AG09319 (cell line): ENCODE measurements at places on chromosomes 2 and 18.

DNA sequence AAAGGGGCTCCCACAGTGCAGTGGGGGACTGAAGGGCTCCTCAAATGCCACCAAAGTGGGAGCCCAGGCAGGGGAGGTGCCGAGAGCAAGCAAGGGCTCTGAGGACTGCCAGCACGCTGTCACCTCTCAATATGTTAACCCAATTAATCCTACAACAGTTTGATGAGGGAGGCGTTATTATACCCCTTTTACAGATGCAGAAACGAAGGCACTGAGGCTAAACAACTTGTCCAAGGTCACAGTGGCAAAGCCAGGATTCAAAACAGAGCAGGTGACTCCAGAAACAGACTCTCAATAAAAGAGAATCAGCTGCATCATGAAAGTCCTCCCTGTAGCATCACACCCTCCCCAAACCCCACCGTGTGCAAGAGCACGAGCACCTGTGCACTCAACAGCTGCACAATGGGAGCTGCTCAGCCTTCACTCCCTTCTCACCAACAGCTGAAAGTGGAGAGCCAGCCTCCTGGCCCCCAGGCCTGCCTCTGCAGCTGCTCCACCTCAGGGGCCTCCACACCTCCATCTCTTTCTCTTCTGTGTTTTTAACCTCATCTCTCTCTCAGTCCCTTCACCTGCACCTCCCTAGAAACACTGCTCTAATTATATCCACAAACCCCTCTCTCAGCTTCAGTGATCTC is 8.1 kb downstream of the NPC1 start:
- no peak for DNase-seq

DNA sequence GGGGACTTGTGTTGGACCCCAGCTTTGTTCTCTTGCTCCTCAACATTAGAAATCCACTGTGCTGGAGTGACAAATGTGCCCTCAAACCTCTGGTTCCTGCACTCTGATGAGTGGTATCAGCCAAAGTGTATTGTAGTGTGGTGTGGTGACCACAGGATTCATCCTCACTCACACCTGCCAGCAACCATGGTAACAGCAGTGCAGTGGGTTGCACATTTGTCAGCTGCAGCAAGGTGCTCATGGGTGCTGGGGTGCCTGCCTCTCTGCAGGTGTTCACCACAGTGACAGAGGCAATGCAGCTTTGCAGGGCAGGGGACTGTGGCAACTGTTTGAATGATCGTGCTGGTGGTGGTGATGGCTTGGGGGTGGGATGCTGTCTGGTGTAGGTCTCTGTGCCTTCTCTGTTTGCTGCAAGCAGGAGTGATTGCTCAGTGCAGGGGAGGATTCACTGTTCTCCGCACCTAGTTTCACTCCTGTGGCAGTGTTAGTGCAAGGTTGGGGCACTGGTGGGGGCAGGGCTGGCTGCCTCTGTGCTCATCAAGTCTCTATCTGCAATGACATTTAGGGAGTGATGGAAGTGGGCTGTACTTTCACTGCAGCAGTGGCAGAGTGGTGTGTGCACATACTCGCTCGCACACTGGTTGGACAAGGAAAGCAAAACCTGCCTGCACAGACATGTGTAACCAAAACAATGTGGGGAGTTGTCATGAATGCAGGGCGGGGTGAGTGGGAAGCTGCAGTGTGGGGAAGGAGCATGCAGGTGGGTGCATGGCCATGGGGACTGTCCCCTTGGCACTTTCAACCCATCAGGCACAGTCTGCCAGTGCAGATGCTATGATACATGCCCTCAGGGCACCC is 301.1 kb downstream of the PIK3C3 start:
- no peak for DNase-seq

- no peak for DNase-seq
Measured at GRCh38 chr2:29397039-29397438, 281.8 kb downstream of the CLIP4 start.

GRCh38 chr18:13464432-13465123 is 246.0 kb downstream of the LDLRAD4 start:
- DNase-seq, result no peak

GRCh38 chr2:226909126-226909525 is 73.3 kb downstream of the RHBDD1 start:
- DNase-seq, result no peak

DNA sequence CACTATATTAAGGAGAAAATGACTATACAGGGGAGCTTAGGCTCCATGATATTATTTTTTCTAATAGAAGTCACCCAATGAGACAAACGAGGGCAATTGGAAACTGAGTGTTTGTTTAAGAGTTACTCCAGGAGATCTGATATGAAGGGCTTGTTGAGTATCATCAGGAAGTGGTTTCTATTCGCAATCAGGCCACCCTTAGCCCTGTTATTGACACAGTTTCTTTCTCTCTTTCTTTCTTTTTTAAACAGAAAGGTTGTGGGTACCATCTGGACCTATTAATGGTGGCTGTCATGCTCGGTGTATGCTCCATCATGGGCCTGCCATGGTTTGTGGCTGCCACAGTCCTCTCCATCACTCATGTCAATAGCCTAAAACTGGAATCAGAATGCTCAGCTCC is 117.3 kb downstream of the DPP4 start:
- no peak for DNase-seq

DNA sequence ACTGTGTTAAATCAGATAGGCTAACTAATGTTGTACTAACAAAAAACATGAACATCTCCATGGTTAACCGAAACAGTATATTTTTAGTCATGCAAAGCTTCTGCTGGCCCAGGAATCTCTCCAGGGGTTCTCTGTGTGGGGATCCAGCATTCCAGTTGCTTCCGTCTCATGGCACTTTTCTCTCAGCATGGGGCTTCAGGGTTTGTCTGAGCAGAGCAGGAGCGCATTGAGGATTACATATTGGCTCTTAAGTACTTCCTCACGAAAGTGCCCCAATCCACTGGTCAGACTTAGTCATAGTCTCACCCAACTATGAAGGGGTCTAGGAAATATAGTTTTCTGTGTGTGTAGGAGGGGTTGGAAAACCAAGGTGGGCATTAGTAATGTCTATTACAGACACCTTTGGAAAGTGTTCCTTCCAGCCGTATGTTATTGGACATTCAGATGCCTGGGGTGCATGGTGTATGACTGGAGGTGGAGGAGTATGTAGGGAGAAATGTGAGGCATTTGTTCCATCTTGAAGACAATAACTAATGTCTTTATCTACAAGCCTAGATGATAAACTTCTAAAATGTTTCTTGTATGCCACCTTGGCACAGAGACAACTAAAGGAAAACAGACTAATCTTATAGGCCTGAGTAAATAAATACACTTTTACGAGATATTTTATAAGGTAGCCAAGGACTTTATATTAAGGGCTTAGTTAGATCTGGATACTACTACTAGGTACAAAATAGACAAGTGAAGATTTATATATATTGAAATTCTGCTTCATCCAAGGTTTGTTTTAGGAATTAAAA is 123.8 kb upstream of the ZEB2 start:
- no peak for DNase-seq

DNA sequence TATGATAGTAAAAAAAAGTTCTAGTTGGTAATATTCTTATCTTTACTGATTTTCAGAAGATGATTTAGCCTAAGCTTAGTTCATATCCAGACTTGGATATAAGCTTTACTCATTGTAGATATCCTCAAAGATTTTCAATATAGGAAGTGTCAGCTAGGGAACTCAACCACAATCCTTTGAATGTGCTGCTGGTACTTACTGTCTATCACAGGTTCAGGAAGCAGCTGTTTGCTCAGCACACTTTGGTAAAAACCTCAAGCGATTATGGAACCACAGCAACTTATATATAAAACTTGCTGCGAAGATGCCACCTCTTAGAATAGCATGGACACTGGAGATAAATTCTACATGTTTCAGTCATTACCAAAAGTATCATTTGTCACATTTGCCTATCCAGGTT is 60.1 kb upstream of the TNFRSF11A start:
- no peak for DNase-seq

DNA sequence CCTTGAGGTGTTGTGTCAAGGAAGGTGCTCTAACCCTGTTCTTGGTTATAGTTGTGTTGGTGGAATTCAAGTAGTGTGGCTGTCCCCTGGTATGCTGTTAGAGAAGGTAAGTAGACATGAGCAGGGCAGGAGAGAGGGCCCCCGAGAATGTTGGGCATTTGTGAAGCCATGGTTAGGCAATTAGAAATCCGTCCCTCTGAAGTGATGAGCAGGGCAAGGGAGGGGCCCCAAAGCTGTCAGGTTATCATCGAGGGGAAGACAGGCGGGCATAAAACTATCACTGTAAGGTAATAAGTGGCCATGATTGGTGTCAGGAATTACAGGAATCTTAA is 5.2 kb downstream of the XRCC5 start:
- no peak for DNase-seq
